ENCODE measurements at places on chromosomes 7 and 10.

- DNase-seq: no peak
These were observed 106.3 kb upstream of the SVIL start for GRCh38 chr10:29740981-29741545.

DNA sequence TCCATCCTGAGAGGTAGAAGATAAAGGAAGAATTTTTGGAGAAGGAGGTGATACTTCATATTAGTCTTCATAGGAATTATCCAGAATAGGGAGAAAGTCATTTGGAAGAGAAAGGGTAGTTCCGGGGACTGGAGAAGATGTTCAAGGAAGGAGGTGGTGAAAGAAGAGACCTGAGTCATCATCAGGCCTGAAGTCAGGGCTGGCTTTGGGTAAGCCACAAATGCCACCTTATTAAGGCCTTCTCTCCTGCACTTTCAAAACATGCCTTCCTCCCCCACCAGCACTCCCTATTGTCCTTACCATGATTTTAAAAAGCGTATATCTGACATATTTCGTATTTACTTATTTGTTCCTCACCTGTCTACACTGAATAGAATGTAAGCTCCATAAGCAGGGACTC lies 112.2 kb upstream of the LRGUK start:
- no peak for DNase-seq

DNA sequence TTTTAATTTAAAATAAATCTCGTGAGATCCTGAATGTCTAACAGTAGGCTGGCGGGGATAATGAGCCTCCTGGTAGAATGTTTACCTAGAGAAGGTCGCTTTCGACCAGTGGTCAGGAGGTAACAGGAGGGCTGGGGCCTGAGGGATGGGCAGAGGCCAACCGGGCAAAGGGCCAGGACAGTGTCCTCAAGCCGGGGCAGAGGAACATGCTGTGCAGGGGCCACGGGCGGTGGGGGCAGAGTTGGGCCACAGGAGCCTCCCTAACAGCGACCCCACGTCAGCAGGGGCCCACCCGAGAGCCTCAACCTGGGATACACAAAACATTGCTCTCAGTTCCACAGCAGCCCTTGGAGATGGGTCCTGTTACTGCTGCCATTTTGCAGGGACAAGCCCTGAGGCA lies 14.5 kb downstream of the CFAP46 start:
- no peak for DNase-seq

DNA sequence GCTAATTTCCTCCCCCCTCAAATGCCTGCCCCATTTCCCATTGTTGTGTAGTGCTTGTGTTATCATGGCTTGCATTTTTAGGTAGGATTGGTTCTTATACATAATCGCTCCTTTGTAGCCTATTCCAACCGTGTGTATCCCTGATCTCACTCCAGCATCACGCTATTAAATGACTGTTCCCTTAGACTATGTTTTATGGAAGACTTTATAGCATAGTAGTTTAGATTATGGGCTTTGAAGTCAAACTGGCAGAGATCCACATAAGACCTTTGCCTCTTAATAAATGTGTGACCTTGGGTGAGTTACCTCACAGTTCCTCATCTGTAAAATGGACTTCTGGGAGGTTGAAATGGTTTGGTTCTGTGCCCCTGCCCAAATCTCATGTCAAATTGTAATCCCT lies 5.4 kb upstream of the RABGEF1 start:
- DNase-seq: no peak

GRCh38 chr7:132292803-132293202 lies 283.5 kb downstream of the PLXNA4 start:
- no peak for DNase-seq

GRCh38 chr10:3745521-3745920 lies 39.5 kb downstream of the KLF6 start:
- DNase-seq: no peak

- no peak for DNase-seq
These were observed 336.0 kb downstream of the ADARB2 start for GRCh38 chr10:1401071-1401965.

All from HCEC 1CT (cell line).